ENCODE measurements at places on chromosomes 3 and 15.

- DNase-seq, result no peak
These were observed 1.2 kb downstream of the ARPP21 start for GRCh38 chr3:35640190-35641165.

GRCh38 chr3:72520690-72521308 is 327.4 kb downstream of the SHQ1 start:
- DNase-seq, result no peak

DNA sequence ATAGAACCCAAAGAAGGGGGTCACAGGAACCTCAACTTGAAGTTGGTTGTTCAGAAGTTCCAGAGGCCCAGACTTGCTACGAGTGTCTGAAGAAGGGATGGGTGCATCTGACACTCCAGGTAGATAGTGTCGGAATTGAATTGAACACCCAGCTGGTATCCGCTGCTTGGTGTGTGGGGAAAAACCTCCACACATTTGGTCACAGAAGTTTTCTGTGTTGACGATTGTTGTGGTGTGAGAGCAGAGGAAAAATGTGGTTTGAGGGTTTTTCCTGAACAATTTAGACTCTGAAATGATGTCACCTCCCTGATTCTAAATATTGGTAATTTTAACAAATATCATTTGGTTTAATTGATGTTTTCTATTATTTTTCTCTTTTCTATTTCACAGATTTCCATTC is 218.8 kb upstream of the CTNNB1 start:
- no peak for DNase-seq

GRCh38 chr3:188749010-188749617 is 422.7 kb upstream of the TPRG1 start:
- peak; percentile 55 for DNase-seq

- DNase-seq, result no peak
These were observed 175.9 kb downstream of the THRB start for GRCh38 chr3:24318677-24319287.

GRCh38 chr3:39386318-39386717 is 3.1 kb downstream of the SLC25A38 start:
- no peak for DNase-seq

DNA sequence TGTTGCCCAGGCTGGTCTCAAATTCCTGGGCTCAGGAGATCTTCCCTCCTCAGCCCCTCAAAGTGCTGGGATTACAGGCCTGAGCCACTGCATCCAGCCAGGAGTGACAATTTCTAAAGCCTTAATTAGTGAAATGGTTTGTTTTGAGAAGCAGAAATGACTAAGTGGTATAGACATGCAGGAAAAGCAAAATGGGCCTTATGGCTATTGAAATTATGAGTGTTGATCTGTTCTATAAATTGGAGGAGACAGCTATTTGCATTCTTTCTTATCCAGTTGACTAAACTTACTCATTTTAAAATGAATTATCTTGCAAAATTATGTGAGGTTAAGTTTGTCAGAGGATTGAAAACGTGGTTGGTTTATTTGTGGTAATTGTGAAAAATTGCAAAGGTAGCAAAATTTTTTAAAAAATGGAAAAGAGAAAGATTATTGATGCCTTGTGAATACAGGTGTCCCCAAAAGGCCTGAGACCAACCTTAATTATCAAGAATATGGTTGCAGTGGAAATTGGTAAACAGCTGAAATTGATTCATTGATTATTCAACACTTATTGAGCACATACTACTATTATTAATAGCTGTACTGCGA is 7.9 kb downstream of the RAP2B start:
- no peak for DNase-seq

- no peak for DNase-seq
These were observed 34.9 kb downstream of the RAB7A start for GRCh38 chr3:128760881-128761280.

DNA sequence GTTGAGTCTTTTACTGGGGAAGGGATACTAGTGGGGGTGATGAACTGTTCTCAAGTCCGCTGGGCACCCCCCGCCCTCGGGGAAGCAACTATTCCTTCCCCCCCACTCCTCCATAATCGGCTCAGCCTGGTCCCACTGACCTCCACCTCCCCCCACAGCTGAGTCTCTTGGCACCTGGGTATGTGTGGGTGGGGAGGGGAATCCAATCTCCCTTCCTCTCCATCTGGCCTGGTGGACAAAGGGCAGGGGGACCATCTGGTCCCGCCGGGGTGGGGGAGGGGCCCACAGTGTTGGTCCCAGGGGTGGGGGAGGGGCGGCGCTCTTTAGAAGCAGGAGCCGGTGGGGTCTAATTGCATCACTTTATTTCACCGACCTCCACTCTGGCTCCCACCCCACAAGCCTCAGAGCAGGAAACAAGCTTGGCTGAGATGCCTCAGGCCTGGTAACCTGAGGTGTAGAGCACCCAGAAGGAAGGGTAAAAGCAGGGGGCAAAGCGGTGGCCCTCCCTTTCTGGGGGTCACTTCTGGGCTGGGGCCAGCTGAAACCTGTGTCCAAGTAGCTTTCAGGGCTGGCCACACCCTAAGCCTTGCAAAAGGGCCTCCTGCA is 1.0 kb upstream of the PCBP4 start:
- no peak for DNase-seq

DNA sequence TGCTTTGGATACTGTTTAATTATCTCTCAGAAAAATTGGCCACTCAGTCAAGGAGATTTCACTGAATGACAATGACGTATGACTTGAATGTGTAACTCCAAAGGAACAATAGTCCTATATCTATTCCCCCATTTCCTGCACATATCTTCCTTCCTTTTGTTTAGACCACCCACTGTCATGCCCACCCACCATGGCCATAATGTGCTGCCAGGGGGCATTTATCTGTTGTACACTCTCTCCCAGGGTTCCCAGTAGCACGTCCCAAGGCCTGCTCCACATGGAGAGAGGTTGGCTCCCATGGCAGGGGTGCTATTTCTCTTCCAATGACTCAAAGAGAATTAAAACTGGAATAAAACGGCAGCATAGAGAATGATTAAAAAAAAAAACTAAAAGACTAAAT is 36.8 kb upstream of the CTNNB1 start:
- no peak for DNase-seq

DNA sequence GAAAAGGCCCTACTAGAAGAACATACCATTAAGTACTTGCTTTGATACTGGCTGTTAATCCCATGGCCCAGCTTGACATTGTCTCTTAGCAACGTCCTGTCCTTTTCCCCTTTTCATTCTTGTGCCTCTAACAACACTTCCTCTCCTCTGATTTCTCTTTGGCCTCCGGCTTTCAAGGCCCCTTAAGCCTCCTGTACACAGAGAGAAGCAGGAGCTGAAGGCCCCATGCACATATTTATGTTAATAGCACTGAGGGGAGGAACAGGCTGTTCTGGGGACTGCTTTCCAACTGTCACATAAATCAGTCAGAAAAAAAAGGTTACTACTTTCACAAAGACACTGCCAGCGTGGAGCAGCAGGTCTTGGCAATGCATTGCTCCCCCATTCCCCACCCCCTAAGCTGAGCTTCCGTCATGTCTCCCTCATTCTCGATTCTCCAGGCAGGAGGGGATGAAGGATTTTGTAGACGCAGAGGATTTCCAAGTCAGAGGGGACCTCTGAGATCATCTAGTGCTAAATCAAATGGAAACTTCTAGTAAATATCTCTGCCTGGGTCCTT is 257.4 kb upstream of the ADAMTS9 start:
- DNase-seq, result no peak

DNA sequence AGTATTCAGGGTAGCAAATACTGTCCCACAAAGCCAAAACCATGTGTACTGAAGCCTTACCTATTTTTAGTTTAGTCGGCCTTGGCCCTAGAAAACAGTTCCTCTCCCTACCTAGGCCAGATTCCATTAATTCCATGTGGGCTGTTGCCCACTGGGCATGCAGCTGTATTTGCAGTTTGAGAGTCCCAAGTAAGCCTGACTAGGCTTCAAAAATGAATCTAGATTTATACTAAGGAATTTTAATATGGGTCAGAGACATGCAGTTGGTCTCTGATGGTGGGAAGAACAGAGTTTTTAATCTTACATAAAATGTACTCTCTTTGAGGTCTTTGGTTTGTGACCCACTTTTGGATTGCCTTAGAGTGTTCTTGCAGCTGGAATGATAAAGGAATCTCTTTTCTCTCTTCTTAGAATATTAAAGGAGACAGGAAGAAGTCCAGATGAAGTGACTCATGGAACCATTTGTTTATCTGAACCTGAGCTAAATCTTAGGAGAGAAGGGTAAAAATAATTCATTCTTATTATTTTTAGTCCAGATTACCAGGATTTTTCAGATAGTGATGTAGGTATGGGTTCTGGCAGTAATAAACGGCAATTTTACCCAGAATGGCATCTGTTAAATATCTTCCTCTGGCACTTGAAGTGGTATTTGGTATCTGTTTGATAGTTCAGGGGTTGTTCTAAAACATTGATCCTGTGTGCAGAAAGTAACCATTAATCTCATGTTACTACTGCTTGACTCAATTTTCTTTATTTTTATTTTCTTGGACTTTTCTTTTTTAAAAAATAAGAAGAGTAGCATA is 33.8 kb downstream of the GLCE start:
- no peak for DNase-seq

DNA sequence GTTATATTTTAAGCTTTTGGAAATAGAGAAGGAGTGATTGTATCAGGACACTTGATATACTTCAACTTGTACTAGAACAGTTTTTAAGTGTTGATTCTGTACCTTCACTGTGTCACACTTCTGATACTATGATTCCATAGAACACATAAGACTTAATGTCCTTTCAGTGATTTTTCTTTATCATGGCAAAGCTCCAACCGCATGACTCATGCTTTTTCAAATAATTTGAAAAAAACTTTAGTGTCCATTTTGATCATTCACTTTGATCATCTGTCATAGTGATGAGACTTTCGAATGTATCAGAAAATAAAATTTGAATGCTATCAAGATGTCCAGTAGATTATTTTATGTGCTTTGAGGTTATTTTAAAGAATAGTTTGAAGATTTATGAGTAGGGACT is 32.0 kb downstream of the AP4E1 start:
- DNase-seq, result no peak

GRCh38 chr3:59578129-59578528 is 528.3 kb upstream of the CFAP20DC start:
- no peak for DNase-seq

GRCh38 chr15:89828281-89829145 is 13.9 kb upstream of the ANPEP start:
- DNase-seq, result no peak

DNA sequence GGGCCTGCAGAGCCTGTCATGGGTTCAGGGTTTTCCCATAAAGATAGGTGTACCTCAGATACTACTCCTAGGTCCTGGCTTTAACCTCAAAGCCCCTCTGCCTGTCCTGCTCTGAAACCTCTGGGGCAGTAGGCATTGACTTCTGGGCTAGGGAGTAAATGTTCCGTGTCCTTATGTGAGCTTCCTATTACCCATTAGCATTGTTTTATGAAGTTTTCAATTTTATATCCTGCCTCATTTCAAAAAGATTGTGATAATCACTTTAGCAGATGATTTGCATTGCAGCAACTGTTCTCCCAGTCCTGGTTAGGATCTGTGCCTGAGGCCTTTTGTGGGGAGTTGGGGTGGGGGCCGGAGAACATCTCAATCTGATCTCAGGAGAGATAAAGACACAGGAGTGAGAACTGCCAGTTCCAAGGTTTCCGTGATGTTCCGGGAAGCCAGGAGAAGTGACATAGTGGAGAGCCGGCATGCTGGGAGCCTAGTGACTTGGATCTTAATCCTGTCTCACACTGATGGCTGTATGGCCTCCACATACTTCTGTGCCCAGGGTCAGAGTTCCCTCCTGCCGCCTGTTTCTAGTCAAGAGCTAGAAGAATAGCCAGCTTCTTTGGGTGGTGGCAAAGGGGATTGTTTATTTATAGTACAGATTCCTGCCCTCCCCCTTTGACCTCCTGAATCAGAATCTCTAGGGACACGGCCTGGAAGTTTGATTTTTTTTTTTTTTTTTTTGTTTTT is 10.6 kb downstream of the TPM1 start:
- no peak for DNase-seq

DNA sequence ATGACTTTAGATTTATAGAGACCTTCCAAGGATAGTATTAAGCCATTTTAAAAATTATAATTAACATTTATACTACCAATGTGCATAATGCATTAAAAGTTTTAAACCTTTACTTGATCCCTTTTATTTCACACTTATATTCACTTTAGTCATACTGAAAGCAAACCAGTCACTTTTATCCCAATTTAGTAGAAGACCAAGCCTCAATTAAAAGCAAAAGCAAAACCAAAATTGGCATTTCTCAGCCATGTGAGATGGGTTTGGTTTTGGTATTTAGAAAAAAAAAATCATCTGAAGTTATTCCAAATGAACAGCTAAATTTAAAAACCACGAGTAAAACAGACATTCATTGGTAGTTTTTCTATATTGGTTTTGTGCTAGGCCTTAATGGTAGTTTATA is 249.4 kb downstream of the LPP start:
- no peak for DNase-seq

DNA sequence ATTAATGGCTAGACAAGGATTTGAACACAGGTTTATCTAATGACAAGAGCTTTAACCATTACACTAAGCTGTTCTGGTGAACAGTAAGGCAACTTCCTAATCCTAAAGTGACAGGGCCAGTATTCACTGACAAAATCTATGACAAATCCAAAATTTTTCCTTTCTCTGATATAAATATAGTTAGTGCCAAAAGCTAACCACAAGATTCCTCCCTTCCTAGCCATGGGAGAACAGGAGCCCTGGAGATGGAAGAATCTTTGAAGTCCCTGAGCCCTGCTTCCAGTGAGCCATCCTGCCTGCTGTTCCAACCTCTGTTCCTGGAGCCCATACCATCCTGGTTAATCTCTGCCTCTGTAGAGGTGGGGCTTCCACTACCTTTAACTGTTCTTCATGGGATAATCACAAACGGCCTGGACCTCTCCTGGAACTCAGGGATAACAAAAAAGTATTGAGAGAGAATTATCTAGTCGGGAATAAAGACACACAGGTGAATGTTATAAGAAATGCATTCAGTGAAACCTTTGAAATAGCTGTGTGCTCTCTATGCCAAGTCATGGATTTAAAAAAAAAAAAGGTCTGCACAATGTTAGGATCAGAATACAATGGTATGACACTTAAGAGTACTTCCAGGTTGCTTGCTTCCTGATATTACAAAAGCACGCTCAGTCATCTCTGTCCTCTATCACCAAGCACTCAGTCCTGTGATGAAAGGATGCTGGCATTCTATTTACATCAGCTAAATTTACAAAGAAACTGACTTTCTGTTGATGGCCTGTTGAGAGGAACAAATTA is 235.8 kb downstream of the SUCLG2 start:
- no peak for DNase-seq

DNA sequence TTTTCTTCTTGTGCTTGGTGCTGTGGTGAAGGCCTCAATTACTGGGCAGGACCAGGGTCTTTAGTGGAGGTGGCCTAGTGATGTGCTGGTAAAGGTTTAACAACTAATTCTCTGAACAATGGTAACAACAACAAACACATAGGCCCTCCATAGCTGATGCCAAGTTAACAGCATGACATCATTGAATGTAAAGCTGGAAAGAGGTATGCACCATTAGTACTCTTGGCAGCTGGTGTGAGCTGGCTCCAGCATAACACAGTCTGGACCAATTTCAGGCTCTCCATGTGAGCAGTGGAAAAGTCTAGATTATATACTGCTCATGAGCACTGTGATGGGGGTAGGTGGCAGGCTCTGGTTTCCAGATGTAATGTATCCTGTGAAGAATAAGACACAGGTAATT is 61.8 kb downstream of the SLC7A14 start:
- no peak for DNase-seq
